ENCODE measurements at places on chromosomes 4 and X. TPM values are rescaled to one million over a fixed set of nuclear protein-coding genes. Genes with fewer than 3 reads are reported as not detected.

The TMEM271 gene
- polyA plus RNA-seq = 0.35 TPM

The TRMT44 gene
- polyA plus RNA-seq = 8.6 TPM

The FGA gene
- 1.4 TPM for polyA plus RNA-seq

The CXCR3 gene
- 0.11 TPM for polyA plus RNA-seq

The ANKRD50 gene
- 1.9 TPM for polyA plus RNA-seq

The PNMA6A gene
- 0.91 TPM for polyA plus RNA-seq

The PAK3 gene
- polyA plus RNA-seq = 15.5 TPM

The NHSL2 gene
- 0.59 TPM for polyA plus RNA-seq

Data from pancreas (tissue), 10 donors.